Thymus (tissue), 14 donors: ENCODE measurements at places on chromosomes 16 and 17. TPM values are rescaled to one million over a fixed set of nuclear protein-coding genes. Genes with fewer than 3 reads are reported as not detected.

The MYO15A gene
- 1.9 TPM for polyA plus RNA-seq

DNA sequence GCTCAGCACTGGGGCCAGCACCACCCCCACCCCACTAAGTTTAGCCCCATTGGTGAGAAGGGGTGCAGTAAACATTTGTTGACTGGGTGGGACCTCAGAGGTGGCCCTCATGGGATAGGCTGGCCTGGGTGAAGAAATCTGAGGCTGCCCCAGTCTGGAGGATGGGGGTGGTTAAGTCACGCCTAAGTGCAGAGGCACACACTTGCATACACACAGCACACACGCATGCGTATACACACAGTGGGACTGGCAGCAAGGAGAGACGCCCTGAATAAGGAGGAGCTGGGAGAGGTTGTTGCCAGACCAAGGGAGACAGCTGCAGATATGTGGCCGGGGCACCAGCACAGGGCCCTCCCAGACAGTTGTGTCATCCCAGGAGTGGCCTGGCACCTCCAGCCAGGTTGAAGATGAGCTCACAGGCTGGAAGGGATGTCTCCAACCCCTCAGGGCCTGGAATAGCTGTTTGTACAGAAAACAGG lies 3.0 kb upstream of the BCAR1 start:
- DNase-seq = no peak

The CCL1 gene
- polyA plus RNA-seq = 6.2 TPM

The CDH16 gene
- polyA plus RNA-seq = 0.78 TPM

- no peak for DNase-seq
Measured at GRCh38 chr17:5705876-5706576, 121.7 kb upstream of the NLRP1 start.

The SLFN14 gene
- polyA plus RNA-seq = 0.02 TPM

The KRT15 gene
- 831 TPM for polyA plus RNA-seq

The PGS1 gene
- 32.1 TPM for polyA plus RNA-seq

- no peak for DNase-seq
Measured at GRCh38 chr17:38600906-38601305, 4.8 kb downstream of the SRCIN1 start.
